ENCODE measurements at places on chromosomes 16 and 17. TPM values are rescaled to one million over a fixed set of nuclear protein-coding genes. Genes with fewer than 3 reads are reported as not detected.

- DNase-seq = no peak
Measured at GRCh38 chr16:14007450-14007849, 63.7 kb upstream of the MRTFB start.

DNA sequence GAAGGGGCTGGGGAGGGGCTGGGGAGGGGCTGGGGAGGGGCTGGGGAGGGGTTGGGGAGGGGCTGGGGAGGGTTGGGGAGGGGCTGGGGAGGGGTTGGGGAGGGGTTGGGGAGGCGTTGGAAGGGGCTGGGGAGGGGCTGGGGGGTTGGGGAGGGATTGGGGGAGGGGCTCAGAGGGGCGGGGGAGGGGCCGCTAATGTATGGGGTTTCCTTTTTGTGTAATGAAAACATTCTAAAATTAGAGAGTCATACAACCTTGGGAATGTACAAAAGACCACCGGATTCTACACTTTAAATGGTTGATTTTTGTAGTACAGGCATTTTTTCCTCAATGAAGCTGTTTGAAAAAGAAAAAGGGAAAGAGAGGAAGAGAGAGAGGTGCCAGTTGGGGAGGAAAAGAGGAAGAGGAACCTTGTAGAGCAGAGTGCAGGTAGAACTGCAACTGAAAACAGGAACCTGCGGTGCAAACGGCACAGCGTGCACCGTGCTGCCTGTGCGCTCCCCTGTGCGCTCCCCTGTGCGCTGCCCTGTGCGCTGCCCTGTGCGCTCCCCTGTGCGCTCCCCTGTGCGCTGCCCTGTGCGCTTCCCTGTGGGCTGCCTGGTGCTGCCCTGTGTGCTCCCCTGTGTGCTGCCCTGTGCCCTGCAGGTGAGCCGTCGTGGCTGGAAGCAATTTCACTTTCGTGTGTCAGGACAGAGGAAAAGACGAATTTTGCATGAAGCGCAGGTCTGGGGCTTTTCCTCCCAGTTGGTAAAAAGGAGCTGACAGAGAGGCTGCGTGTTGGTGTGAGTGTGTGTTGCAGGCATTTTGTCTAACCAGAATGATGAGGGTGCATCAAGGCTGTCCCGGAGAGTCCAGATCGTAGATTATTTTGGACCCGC is 40.8 kb downstream of the METRNL start:
- DNase-seq = peak; percentile 23

DNA sequence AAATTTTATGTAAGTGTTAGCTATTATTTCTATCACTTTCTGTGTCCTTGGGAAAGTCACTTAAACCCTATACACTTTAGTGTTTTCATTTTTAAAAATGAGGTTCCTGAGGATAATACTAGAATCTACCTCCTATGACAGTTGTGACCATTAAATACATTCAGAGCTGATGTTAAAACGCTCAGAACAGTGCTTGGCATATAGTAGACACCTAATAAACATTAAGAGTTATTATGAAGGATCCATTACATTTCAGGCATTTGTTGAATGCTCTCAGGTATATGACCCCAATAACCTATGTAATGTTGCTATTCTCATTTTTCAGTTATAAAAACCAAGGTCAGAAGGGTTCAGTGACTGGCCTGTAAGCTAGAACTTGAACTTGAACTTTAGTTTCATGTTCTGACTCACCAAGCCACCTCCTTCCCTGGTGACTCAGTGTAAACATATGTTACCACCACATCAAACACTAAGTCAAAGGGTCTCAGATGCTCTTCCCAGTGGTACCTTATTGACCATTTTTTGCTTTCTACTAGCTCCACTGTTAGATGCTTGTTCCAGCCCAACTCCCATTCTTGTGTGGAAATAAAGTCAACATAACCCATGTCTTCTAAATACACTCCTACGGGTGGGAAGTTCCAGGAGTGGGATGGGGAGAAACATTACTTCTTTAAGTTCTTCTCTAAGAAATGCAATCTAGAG is 47.6 kb downstream of the HSD17B2 start:
- DNase-seq = no peak

DNA sequence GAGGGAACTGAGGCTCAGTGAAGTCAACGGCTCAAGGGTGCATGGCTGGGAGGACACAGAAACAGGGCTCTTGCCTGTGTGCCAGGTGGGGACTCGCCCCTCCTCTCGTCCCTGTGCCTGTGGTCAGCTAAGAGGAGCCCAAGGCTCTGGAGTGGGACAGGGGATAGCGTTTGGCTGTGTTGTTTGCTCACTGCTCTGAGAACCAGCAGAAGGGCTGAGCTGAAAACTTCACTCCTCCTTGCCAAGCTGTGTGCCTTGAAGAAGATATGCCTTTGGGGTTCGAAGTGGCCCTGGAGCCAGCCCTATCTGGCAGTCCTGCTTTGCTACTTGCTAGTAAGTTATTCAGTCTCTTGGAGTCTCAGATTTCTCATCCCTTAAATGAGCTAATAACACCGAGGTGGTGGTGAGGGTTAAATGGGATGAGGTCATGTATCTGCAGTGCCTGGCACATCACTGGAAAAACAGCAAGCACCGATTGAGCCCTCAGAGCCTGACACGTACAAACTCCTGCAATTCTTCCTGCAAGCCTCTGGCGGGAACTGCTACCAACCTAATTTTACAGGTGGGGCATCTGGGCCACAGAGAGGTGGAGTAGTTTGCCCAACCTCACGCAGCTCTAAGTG is 17.7 kb downstream of the FOXL1 start:
- DNase-seq = no peak

DNA sequence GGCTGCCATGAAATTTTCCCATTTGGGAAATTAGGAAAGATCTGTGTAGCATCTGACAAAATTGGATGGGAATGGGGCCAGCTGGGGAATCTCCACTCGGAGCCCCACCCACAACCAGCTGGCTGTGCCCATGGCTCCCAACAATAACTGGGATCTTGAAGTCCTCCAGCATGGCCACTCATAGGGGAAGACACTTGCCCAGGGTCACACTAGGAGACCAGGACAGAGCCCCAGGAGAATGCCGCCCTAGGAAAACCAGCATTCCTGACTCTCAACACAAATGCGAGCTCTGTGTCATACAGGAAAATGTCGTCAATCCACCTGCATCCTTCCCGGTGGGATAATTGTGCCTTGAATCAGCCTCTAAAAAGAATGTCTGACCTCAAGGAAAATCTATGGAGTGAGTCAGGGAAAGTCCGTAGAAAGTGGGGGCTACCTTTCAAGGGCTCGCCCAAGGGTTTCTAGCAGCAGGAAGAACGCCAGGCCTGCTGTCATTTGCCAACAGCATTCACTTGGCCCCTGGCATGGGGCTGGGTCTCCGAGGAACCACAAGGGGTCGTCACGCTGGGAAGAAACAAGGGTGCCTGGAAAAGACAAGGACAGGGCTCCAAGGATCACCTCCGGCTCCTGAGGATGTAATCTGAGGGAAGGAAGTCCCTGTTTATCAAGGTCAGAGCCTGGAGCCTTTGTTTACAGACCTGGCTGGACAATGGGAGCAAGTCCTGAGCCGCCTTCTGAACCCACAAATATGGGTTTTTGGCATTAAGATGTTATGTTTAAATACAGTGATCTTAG is 15.9 kb downstream of the CDH5 start:
- no peak for DNase-seq

DNA sequence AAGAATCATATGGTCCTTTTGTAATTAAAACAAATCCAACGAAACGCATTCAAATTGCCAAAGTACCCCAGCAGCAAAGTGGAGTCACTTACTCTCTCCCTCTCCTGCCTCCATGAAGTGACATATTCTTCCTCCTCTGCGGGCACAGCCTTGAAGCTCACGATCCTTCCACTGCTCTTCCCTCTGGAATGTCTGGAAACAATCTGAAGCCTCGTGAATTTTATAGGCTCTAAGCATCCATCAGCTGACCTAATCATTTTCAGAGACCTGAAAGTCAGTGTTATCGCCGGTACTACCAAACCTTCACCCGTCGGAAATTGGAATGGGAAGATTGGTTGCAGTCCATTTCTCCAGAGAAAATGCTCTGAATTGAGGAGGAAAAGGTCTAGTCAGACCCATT is 134.5 kb upstream of the FOXF1 start:
- DNase-seq = no peak

DNA sequence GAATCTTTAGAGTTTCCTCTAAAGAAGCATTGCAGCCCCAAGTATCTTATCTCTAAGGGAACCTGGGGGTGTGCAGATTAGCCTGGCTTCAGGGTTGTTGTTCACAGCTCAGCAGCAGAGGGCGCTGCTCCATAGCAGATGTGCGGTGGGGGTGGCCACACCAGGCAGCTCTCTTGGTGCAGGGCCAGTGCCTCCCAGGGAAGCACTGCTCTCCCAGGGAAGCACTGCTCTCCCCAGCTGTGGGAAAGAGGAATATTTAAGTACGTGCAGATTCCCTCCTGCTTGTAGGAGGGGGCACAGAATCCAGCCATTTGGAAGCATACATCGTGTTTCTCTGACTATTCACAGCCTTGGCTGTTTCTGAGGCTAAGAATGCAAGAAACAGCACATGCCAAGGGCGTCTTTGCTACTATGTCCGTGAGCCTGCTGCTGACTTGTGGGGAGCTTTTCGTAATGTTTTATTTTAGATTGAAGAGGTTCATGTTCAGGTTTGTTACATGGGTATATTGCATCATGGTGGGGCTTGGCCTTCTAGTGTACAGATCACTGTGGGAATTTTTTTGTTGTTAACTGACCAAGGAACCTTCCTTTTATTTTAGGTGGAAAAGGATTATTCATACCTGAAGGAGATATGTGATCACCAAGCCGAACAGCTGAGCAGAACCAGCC is 217.8 kb downstream of the SPECC1 start:
- DNase-seq = peak; percentile 92

- no peak for DNase-seq
Measured at GRCh38 chr16:87541872-87542234, 49.0 kb upstream of the ZCCHC14 start.

DNA sequence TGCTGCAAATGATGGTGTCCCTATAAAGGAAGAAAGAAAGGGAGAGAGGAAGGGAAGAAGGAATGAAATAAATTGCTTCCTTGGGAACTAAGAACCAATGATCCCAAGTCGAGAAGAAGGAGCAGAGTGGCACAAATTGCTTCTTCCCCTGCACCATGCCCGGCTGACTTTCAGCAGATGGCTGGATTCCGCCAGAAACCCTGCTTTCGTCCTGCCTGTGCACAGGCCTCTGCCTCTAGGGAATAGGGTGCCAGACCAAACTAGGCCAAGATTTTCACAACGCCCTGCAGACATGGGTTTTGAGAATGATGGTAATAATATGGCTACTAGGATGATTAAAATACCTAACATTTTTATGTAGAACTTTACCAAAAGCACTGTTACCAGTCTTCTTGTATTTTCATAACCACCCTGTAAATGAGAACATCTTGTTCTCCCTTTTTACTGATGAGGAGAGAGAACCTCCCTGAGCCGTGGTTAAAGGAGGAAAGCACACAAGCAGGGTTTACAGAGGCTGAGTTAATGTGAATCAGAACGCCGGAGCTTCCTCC is 122.1 kb upstream of the HSBP1 start:
- no peak for DNase-seq

DNA sequence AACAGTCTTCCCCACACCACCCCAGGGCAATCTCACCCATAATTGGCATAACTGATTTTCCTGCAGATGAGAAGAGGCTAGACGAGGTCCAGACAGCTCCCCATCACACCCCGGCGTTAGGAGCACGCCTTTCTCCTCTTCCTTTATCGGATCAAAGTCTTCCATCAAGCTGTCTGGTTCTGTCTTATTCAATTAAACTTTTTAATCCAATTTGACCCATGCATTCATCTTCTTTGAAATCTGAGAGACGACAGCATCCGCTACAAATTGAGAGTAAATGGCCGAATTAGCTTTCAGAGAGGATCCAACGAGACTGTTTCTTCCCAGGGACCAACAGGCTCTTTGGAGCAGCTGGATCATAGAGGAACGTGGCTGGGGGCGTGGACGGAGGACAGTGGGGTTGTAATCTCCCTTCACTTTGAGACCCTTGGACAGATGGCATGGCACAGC is 44.4 kb upstream of the GPRC5B start:
- DNase-seq = no peak

DNA sequence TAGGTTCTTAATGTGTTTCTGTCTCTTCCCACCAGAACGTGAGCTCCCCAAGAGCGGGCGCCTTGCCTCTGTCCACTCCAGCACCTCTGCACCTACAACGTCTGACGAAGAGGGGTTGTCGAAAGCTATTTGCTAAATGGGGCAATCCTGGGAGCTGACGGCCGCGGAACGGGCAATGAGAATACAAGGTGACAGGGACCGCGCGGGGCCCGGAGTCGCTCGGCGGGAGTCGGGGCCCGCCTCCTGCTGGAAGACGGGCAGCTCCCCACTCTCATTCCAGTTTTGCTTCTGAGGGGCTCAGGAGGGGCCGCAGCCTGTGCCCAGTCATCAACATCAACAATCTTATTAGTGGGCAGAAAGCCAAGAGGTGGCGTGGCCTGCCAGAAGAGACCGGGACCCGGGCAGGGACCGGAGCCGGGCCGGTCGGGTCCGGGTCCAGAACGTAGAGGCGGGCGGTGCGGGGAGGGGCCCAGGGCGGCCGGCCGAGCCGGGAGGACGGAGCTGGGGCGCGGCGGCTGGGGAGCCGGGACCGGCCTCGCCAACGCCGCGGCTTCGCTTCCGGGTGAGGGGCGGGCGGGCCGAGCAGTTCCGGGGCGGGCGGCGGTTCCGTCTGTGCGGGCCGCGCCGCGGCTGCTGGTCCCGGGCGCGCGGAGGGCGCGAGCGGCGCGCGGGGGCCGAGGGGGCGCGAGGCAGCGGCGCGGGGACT is at the start of gene MOSMO:
TSS of gene MOSMO (plus strand) at position 603 of the 706 bp plus-strand sequence. CDS start 191 bp downstream, outside the sequence.
- peak; percentile 74 for DNase-seq

- no peak for DNase-seq
Measured at GRCh38 chr16:62977876-62978275, 941.6 kb upstream of the CDH8 start.

Gene FOXN1
- total RNA-seq = not detected

Gene TMEM88
- total RNA-seq = 23.7 TPM

Gene NPTX1
- 18.1 TPM for total RNA-seq

Gene INO80E
- total RNA-seq = 71.4 TPM

Gene NLE1
- 9.1 TPM for total RNA-seq
